Regular cardiac myocyte (primary cell): ENCODE measurements at places on chromosomes 4 and X. TPM values are rescaled to one million over a fixed set of nuclear protein-coding genes. Genes with fewer than 3 reads are reported as not detected.

SLITRK4 gene
- 0.96 and 4.5 TPM in 2 replicates for total RNA-seq

FOXR2 gene
- total RNA-seq, result not detected in 2 replicates

MID2 gene
- 7.7 and 22.3 TPM in 2 replicates for total RNA-seq

PAPSS1 gene
- total RNA-seq, result 73.9 and 94.7 TPM in 2 replicates

SMARCAD1 gene
- total RNA-seq, result 26.8 and 29.6 TPM in 2 replicates
